ENCODE measurements at places on chromosomes 11 and 22.

GRCh38 chr11:83222499-83222898 is 29.0 kb downstream of the ANKRD42 start:
- DNase-seq: no peak

DNA sequence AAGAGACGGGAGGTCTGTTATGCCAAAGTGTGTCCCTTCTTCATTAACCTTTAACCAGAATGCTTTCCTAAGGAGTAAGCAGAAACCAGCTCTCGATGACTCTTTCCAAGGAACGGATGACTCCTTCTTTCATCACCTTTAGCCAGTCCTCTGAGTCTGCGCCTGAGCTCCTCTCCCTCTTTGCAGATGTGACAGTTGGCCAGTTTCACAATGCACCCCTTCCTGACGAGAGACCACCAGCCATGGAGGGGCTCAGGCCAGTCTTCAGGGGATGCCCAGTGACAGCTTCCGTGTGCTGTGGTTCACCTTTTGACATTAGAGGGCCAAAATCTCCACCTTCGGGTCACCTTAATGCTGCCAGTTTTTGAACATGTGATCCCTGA is 826.1 kb downstream of the TBC1D22A start:
- no peak for DNase-seq

GRCh38 chr11:60785806-60786361 is 751 bp downstream of the MS4A10 start:
- no peak for DNase-seq

GRCh38 chr22:49590381-49590780 is 237.3 kb downstream of the BRD1 start:
- DNase-seq: no peak

GRCh38 chr11:114280696-114281095 is 15.5 kb upstream of the NNMT start:
- DNase-seq: peak; percentile 56

GRCh38 chr22:25630447-25630846 is 66.0 kb downstream of the GRK3 start:
- no peak for DNase-seq

GRCh38 chr11:15944460-15944859 is 411.9 kb downstream of the SOX6 start:
- DNase-seq: no peak

DNA sequence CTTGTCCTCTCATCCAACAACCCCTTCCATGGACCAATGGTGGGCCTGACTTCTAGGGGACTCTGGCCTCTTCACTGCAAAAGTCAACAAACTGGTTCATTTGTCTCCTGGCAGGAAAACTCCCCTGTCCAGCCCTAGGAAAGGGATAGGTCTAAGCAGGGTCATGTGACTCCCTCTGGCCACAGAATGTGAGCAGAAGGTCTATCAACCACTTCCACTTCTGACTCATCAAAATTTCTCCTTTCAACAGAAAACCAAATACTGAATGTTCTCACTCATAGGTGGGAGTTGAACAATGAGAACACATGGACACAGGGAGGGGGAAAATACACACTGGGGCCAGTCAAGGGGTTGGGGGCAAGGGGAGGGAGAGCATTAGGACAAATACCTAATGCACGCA is 1.3 kb upstream of the ISX start:
- DNase-seq: no peak

GRCh38 chr22:39908737-39909136 is 7.9 kb downstream of the GRAP2 start:
- DNase-seq: no peak

DNA sequence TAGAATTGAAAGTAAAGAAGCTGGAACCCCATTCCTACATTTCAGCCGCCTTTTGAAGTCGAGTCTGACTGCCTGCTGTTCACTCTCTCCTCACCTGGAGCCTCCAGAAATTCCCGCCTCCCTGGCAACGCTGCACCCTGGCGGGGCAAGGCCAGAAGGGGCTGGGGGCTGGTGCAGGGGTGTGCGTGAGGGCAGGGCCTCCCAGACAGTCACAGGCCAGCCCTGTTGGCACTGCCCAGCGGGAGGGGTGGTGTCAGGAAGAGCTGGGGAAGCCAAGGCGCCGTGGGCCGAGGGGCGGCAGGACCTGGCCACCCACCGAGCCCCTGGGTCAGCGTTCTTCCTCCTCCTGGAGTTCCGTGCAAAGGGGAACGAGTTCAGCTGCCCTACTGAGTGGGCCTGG is 123.2 kb downstream of the KCNQ1OT1 start:
- no peak for DNase-seq

DNA sequence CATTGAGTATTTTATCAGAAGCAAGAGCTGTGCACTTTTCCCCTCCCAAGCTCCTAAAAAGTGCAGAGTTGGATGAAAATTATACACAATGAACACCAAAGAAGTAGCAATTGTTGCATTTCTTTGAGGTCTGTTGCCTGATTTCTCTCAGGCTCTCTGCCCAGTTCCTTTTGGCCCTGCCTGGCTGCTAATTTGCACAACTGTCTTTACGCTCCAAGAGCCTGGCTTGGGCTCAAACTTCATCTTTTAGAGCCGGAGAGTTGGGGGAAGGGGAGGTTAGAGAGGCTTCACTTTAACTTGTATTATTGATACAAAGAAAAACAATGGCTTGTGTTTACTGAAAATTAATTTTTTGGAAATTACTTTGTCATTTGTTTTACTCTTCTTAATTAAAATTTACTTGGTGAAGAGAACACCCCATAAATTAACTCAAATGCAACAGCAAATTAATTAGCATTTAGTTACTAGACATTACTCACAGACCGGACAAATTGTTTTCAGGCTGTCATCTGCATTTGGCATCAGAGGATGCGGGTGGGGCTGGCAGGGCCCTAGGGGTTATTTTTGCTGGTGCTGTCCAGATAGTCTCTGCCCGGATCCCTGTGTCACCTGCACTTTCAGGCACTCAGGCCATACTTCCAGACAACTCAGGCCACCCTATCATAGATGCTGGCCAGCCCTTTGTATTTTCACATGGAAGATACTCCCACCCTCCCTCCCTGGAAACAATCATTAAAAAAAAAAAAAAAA is 407.3 kb downstream of the NXPE2 start:
- DNase-seq: no peak

DNA sequence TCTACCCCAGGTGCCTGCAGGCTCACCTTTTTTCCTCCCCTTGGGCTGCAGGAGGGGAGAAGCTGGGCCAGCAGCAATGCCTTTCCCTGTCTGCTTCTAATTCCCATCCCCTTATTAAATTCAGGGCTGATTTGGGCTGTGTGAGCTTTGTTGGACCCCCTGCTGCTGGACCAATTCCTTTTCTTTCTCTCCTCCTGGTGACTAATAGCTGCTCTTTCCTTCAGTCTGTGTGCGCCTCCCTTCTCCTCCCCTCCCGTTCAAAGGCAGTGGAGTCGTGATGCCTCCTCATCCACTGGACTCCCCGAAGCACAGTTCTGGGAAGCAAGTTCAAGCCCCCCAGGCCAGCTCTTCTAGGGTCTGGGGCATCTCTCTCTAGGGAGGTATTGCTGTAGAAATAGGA is 567.9 kb upstream of the CADM1 start:
- no peak for DNase-seq

DNA sequence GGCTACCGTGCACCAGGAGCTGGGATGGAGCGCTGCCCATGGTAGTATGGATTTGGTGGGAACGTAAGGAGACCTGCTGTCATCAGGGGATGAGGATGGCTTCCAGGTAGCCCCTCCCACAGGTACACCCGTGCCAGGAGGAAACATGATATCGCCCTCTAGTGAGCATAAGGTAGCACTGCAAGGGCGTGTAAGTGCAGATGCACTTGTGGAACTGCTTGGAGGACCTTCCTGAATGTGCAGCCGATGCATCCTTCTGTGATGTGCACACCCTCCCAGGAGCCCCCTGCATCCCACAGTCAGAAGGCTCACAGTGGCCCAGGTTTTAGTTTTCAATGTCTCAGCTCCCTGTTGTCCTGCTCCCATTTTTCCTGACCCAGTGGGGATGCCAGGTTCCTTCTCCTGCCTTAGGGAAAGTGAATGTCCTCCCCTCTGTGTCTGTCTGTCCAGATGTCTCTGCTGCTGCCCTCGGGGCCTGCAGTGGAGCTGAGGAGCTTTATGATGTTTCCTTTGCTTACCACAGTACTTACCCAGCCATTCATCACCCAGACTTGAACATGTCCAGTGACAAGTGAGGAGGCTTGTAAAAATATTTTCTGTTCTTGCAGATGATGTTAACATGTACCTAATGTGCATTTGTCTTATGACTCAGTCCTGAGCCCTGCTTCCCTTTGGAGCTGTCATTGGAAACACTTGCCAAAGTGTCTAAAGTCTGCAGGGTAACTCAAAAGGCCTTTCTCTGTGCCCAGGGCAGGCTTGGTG is 49.2 kb downstream of the DBX1 start:
- no peak for DNase-seq

GRCh38 chr11:91998481-91998880 is 226.1 kb upstream of the FAT3 start:
- no peak for DNase-seq

GRCh38 chr11:76666830-76667229 is 3.7 kb downstream of the LRRC32 start:
- no peak for DNase-seq

DNA sequence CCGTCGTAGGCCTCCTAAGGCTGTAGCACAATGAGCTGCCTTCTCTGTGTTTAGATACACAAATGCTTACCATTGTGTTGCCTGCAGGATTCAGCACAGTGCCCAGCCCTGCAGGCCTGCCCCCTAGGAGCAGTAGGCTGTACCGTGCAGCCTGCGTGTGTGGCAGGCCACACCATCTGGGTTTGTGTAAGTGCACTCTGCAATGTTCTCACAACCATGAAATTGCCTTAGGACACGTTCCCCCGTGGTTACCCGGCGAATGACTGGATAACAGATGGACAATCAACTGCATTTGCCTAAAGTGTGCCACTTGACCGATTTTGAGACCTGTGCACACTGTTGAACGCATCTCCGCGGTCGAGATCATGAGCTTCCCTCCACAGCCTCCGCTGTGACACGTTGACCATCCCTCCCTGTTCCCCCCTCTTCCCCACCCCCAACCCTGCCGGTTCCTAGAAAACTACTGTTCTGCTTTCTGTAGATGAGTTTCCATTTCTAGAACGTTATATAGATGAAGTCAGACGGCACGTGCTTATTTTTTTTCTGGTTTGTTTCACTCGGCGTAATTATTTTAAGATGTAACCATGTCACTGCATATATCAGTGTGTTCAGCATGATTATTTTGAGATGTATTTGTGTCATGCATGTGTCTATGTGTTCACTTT is 22.2 kb upstream of the CTSD start:
- DNase-seq: peak; percentile 56

GRCh38 chr22:20750461-20751184 is 23.3 kb upstream of the SERPIND1 start:
- peak; percentile 66 for DNase-seq

- DNase-seq: no peak
Measured at GRCh38 chr11:114211444-114212121, 84.6 kb upstream of the NNMT start.

- DNase-seq: no peak
Measured at GRCh38 chr11:10396771-10397170, 58.3 kb upstream of the AMPD3 start.

- no peak for DNase-seq
Measured at GRCh38 chr22:27504360-27505253, 296.9 kb downstream of the MN1 start.

GRCh38 chr11:41313226-41313625 is 146.2 kb downstream of the LRRC4C start:
- DNase-seq: no peak

DNA sequence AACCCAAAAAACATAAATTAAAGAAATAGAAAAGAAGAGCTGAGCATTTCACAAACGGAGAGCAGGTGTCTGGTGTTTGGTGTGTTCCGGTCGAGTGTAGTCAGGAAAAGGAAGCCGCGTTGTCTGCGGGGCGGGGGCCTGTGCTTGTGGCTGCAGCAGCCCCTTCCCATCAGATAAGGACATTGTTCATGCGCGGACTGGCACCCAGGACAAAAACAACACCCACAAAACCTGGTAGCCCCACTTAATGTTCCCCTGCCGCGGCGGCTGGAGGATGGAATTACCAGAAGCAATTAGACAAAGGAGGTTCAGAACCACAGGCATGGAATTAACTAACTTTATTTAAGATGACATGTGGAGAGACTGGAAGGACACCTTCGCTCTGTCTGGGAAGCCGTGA is 29.9 kb downstream of the KRTAP5-5 start:
- no peak for DNase-seq

DNA sequence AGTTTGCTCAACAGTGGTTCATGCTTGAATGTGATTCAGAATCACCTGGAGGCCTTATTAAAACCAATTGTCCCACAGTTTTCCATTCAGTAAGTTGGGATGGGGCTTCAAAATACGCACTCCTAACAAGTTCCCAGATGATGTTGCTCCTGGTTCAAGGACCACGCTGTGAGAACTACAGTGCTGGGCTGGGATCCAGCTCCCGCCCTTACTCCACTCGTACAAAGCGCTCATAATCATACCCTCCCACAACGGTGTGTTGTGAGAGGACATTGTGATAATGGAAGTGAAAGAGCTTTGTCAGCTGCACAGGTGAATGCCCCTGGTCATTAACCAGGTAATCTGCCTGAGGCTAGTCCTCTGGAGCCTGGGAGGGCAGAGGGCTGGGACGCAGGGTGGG is 1.3 kb upstream of the CD82 start:
- DNase-seq: peak; percentile 16

DNA sequence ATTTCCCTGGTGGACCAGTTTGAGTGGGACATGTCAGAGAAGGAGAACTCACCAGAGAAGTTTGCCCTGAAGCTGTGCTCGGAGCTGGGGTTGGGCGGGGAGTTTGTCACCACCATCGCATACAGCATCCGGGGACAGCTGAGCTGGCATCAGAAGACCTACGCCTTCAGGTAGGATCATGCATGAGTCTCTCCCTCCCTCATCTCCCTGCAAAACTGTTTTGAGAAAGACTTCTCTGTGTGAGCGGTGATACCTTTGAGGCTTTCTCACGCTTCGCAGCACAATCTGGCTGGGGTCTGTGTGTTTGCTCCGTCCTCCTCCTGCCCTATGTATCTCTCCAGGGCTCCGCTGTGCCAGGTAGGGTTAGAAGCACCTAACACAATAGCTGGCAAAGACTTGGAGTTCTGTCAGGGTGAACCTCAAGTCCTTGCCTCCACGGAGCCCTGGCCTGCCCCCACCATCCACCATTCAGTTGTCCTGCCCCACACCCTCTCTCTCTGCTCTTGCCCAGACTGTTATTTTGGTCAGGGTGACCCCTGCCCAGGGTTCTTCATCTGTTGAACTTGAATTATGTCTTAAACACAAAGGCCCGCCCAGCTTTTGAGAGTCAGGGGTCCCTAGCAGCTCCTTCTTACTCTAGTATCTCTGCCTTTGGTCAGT is 13.4 kb downstream of the DERL3 start:
- no peak for DNase-seq

GRCh38 chr22:50058061-50058905 is at the start of gene TTLL8:
Gene TTLL8 (minus strand): TSS chr22:50058298.
- no peak for DNase-seq
